HTR-8/SVneo (cell line): ENCODE measurements at places on chromosomes 2 and 18.

GRCh38 chr2:236946871-236947270 is 138.8 kb upstream of the COPS8 start:
- DNase-seq = no peak

GRCh38 chr2:181850936-181851560 is 40.5 kb upstream of the ITPRID2 start:
- DNase-seq = no peak

- no peak for DNase-seq
These were observed 454.2 kb upstream of the TNP1 start for GRCh38 chr2:217314021-217314460.

DNA sequence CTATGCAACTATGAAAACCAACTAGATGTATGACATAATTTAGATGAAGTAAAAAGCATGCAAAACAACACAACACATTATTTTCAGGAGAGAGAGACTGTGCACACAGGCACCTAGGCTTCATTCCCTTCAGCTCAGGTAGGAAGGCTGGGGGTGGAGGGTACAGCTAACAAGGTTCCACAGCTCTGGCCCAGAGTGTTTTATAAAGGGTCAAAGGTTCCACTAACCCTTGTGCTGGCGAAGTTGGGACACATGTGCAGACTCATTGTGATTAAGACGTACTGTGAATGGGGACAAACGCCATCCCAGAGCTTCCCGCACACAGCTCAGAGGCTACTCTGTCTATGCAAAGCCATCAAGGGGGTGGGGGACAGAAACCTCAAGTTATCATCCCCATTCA is 19.1 kb downstream of the CCDC93 start:
- DNase-seq = no peak
